ENCODE measurements at places on chromosomes 1 and 21. TPM values are rescaled to one million over a fixed set of nuclear protein-coding genes. Genes with fewer than 3 reads are reported as not detected.

DIPK1A gene
- polyA plus RNA-seq: 9.7 TPM

MROH9 gene
- not detected for polyA plus RNA-seq

MAP3K7CL gene
- 4.8 TPM for polyA plus RNA-seq

LCE2A gene
- not detected for polyA plus RNA-seq

TMEM240 gene
- polyA plus RNA-seq: 7.7 TPM

TNFRSF9 gene
- 0.17 TPM for polyA plus RNA-seq

GBP6 gene
- polyA plus RNA-seq: 0.04 TPM

KCTD3 gene
- 65.3 TPM for polyA plus RNA-seq

All from left renal cortex interstitium (tissue), 4 donors.